Neuronal stem cell (in vitro differentiated cells): ENCODE measurements at places on chromosomes 6 and 20.

GRCh38 chr6:42427871-42428270 is 23.9 kb downstream of the TRERF1 start:
- DNase-seq = no peak

DNA sequence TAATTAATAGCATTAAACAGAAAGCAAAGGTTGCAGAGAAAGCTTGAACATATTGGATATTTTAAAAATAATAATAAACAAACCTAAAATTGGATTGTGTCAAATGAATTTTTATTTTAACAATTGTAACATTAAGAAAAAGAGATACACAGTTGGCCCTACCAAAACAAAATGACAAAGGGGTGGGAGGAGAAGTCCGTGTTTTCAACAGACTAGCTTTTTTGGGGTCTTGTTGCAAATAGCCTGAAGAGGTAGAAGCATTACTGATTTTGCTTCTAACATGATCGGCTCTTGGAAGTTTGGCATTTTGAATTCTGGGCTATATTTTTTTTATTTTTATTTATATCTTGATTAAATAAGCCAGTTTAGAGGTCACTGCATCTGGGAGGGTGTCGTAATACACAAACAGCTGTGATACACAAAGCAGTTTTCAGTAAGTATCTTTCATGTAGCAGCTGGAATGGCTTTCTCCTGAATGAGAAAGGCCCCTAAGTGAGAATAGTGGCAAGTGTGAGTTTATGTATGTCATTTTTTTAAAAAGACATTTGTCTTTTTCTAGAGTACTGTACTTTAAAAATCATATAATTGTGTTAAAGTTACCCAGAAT is 85.5 kb upstream of the ZNF217 start:
- no peak for DNase-seq

DNA sequence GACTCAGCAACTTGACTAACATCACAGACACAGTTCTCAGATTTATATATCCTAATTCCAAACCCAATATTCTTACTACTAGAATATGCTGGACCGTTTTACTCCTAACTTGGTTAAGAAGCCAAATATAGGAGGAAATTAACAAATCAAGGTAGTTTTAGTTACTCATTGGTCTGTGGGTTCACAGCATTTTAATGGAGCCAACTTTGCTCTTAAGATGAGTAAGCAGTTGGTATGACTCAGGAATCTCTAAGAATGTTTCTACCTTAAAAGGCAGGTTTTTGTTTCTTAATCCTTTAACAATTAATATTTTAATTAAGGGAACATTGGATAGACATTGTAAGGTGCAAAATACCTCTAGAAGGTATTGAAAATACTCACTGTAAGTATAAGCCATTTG is 31.6 kb downstream of the OPRM1 start:
- no peak for DNase-seq

GRCh38 chr6:16689788-16690607 is 71.3 kb downstream of the ATXN1 start:
- DNase-seq = no peak

DNA sequence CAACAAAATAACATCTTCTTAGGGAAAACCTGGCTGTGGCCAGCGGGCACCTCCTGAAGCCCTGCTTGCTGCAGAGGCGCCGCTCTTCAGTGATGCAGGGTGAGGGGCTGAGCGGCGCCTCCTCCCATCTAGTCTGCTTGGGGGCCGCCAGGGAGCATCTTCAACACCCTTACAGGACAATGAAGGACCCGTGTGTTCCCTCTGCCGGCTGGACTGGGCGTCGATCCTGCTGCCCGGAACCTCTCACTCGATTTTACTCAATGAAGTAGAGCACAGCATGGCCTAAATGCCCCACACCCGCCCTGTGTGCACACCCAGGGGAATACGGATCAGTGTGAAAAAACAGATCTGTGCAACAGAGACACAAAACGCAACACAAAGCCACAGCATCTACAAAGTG is 28.5 kb upstream of the MPC1 start:
- no peak for DNase-seq

DNA sequence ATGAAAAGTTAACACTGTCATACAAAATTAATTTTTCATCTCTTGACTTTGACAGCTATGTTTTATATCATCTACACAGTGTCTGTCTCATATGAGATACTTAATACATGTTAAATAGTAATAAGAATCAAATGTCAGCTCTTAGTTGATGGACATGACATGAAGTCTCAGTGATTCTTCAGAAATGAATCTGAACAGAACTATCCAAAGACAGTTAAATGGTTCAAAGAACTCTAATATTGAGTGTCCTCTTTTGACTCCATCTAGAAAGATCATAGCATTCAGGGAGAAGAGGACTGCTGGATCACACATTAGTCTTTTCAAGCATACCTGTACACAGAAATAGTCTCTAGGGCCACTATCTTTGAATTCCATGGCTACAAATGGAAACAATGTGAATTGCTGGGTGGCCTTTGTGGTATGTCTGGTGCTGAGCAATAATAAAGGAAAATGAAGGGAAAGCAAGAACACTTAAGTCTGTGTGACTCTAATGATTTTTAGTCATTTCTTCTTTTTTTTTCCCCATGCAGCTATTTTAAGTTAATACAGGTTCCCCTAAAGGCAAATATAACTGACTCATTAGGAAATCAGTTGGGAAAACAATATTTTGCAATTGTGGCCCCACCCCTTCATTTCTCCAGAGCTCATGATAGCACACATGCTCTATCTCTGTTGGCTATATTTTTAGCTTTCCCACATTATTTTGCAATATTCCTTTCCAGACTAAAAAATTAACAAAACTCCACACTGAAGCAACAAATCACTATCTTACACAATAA is 367.5 kb downstream of the GRIK2 start:
- no peak for DNase-seq

DNA sequence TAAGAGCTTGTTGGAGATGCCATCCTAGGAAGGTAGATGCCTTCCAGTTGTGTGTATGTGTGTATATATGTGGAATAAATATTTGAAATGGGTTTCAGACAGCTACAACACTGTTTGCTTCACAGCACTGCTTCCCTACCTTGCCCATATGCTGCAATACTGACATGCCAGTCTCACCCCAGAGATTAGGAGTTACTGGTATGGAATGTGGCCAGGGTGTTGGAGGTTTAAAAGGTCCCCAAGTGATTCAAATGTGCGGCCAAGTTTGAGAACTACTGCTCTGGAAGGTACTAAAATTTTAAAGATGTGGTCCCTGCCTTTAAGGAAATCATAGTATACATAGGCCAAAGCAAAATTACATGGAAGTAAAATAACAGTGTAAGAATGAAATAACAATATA is 39.5 kb downstream of the BCKDHB start:
- DNase-seq = no peak

- DNase-seq = no peak
Measured at GRCh38 chr6:122788208-122788607, 850 bp upstream of the SMPDL3A start.

- no peak for DNase-seq
Measured at GRCh38 chr6:116253188-116253504, 729 bp downstream of the TSPYL4 start.

DNA sequence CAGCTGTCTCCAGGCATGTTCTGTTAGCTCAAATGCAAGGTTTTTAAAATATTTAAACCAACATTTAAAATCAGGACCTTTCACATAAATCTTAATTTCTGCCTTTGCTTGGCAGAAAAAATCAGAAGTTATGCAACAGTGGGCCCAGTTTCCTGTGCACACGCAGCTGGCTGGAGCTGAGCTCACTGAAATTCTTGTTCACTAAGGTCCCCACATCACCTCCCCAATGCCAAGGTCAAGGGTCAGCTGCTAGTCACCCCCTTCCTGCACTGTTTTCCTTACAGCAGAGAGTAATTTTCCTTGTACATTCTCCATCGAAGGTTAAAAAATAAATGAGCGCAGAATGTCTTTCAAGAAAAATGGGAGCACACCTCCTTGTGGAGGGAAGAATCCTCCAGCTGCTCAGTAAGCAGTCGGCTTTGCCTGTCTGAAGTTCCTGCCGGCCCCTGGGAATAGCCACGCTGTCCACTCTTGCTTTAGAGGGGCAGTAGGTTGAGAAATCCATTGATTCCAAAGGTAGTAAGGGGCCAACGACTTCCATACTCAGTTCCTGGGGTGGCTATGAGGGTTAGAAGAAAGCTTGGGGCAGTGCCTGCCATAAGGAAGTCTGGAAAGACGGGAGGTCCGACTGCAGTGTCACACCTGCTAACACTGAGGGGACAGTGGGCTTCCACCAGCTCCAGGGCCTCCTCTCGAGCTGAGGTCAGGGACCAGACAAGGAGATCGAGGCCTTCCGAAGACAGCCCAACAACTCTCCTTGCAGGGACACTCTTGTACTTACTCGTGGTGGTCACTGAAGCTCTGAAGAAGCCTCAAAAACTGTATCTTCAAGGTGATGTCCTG is 56.8 kb downstream of the MYH7B start:
- no peak for DNase-seq

- no peak for DNase-seq
Measured at GRCh38 chr6:10531503-10531902, 10.4 kb downstream of the GCNT2 start.

- no peak for DNase-seq
Measured at GRCh38 chr6:87755708-87756671, 54.0 kb upstream of the AKIRIN2 start.

DNA sequence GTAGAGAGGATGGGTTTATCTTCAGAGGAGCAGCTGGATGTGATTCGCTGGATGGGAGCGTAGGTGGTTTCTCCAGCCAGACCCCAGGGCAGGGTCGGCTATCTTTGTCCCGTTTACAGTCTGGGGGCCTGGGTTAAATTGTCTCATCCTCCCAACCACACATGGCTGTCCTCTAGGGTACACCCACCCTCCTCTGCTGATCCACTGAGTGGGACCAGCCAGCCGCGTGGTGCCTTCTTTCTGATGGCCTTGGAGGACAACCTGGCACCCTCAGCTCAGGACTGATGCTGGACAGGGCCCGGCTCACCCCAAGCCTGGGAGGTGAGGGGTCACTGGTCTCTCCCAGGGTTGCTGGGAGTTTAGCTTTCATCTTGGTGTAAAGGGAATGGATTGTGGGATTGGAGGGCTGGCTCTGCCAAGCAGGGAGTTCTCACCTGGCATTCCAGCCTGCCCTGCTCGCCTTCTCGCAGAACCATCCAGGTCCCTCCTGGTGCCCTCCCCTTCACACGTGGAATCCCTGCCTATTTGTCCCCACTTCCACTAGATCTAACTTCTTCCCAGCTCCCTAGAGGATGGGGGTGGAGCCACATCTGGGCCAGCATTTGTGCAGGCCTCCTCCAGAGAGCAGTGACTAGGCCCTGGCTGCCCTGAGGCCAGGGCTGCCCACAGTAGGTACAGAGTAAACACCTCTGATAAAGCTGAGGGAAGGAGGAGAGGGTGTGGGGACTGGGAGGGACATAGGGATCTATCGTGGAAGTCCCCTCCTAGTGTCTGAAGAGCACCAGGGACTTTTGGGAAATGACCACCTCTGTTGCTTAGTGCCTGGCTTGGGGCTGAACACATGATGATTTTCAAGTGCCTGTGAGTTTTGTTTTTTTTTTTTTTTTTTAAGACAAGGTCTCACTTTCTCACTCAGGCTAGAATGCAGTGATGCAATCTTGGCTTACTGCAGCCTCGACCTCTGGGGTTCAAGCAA is 1.6 kb downstream of the ITPR3 start:
- DNase-seq = no peak

- DNase-seq = no peak
Measured at GRCh38 chr6:157145656-157146285, 177.5 kb downstream of the TMEM242 start.

GRCh38 chr6:37236921-37237320 is 20.7 kb upstream of the TBC1D22B start:
- no peak for DNase-seq

DNA sequence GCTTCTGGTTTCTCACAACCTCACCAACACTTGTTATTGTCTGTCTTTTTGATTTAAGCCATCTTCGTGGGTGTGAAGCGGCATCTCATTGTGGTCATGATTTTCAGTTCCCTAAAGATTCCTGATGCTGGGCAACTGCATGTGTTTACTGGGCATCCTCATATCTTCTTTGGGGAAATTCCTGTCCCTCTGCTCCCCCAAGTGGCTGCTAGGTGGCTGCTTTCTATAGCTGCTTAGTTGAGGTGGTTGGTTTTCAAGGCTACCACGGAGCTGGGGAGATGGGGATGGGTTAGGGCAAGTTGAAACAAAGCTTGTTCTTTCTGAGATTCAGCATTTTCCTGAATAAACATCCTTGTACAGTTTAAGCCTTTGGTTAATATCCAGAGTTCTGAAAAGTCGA is 403.9 kb upstream of the SULF2 start:
- DNase-seq = no peak

GRCh38 chr6:51139950-51140385 is 321.3 kb downstream of the TFAP2B start:
- DNase-seq = no peak
